COLO829 (cell line): ENCODE measurements at places on chromosomes 16 and 17.

- DNase-seq = no peak
Measured at GRCh38 chr16:84166796-84167695, 19.8 kb downstream of the TAF1C start.

DNA sequence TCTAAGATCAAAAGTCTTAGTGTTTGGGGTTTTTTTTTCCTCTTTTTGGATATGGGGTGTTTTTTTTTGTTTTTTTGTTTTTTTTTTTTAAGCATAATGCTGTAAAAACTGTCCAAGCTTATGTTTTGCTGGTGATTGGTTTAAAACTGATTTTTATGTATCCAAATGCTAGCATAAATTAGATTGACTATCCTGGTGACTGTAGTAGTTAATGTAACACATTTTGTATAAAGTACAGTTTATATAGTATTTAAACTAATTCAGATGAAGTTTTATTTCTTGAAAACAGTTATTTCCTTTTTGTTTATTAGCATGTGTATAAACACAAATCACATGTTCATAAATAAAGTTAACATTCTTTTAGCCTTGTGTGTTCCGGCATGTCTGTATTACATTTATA is 10.9 kb downstream of the RBBP6 start:
- no peak for DNase-seq

GRCh38 chr16:12685806-12686205 is 117.9 kb downstream of the CPPED1 start:
- no peak for DNase-seq

- no peak for DNase-seq
Measured at GRCh38 chr16:50297301-50298074, 31.1 kb downstream of the ADCY7 start.

DNA sequence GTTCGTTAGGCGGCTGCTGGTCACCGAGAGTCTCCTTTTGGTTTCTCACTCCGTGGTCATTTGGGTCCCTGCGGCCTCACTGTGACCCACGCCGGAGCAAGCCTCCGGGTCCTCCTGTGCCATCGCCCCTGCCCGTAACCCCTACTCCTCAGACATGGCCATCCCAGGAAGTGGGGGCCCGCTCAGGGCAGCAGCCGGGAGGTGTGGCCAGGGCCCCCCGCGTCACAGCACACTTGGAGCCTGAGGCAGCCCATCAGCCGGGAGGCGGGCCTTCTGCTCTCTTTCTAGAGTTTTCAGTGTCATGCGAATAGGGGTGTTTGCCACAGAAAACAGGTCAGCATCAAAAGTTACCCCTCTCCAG is 7.9 kb upstream of the WFIKKN1 start:
- DNase-seq = no peak

- no peak for DNase-seq
Measured at GRCh38 chr16:49456763-49457162, 83.2 kb downstream of the C16orf78 start.

GRCh38 chr16:67571464-67571863 is 9.1 kb downstream of the CTCF start:
- no peak for DNase-seq

DNA sequence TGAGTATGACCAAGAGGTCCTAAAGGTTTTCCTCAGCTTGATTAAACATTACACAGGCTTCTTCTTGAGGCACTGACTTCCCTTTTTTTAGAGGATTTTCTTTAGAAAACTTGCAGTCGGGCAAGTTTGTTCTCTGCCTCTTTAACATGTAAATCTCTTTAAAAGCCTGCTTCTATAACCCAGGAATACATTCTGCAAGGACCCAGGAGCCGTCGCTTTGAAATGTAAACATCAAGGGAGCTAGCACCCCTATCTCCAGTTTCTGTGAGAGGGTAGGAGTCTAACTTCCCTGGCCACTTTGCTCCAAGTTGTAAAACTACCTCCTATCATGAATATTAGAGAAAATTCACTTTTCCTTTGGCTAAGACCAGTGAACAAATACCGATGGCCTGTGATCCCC is 201.5 kb upstream of the CPHXL start:
- no peak for DNase-seq

DNA sequence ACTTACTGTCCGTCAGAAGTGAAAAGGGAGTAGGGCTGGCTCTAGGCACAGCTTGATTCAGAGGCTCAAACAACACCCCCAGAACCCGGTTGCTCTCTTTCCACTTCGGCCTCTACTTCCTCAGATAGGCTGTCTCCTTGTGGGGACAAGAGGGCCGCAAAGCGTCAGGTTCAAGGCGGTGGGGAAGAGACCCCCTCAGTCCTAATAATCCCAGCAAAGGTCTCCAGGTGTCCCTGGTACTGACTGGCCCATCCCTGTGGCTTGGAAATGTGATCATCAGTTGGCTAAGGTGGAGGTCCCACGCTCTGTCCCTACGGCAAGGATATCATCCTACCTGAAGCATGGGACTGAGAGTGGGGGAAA is 26.0 kb downstream of the NGFR start:
- DNase-seq = no peak

DNA sequence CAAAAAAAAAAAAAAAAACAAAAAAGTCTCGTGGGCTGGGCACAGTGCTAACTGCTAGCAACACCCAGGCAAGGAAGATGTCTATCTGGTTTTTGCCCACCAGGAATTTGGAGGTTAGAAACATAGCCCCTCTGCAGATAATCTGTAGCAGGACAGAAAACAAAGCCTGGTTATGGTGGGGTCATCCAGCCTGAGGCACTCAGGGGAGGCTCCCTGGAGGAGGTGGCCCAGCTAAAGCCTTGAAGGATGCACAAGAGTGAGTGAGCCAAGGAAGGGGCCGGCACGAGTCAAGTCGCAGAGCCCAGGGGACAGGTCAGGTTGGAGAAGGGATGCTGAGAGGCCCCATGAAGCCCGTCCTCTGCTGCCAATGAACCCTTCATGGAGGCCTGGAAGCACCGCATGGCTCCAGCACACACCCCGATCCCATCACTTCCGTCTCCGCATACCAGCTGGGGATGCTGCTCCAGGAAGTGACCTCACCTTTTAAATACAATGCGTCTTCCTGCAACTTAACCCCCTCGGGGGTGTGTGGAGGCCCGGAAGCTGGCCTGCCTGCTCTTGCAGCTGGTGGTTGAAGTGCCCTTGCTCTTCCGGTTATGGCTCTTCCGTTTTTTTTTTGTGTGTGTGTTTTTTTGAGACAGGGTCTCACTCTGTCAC is 86.5 kb downstream of the ENGASE start:
- no peak for DNase-seq

- no peak for DNase-seq
Measured at GRCh38 chr16:80433623-80434022, 107.2 kb upstream of the DYNLRB2 start.

DNA sequence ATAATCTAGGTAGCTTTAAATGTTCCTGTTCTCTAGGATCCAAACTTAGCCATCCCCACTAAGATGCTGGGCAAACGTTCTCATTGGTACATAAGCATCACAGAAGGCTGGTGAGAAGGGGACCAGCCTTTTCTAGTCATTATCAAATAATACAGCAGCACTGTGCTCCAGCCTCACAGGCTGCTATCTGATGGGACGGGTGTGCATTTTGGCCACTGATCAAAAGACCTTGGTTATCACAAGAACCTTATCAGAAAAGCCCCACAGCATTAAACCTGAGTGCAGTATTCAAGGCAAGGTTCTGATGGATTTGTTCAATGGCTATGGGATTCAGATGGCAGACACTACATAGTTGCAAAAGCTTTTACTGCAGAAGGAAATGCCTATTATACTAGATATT is 19.1 kb upstream of the KPNB1 start:
- DNase-seq = no peak

DNA sequence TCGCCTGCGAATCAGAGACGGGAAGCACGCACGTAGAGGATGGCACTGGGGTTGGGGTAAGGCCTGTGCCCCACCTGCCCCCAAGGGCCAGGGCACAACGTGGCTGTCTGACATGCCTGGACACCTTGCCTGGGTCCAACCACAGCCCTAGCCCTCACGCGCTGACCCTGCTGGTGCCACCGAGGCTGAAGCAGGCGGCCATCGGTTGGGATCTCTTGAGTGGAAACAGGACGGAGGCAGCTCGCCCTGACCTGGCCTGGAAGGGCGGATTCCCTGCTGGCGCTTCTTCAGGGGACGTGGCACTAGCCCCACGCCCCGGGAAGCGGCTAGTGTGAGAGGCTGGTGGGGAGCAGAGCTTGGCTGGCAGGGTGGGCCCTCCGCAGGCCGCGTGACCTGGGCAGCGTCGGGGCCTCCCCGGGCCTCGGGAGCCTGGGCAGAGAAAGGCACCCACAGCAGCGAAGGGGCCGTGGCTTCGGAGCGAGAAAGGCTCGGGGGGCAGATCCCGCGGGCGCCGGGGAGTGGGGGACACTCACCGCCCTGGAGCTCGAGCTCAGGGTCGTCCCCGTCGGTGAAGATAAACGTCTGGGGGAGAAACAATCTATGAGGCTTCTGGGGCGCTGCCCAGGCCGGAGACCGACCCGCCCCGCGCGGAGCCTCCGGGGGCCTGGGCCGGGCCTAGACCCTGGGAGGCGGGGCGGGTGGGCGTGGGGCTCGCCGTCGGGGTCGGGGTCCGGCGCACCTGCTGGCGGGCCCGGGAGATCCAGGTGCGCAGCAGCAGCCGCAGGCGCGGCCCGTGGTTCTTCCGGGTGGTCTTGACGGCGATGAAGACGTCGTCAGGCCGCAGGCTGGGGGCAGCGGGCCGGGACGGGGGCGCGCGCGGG is 610 bp downstream of the RFNG start:
- DNase-seq = no peak

DNA sequence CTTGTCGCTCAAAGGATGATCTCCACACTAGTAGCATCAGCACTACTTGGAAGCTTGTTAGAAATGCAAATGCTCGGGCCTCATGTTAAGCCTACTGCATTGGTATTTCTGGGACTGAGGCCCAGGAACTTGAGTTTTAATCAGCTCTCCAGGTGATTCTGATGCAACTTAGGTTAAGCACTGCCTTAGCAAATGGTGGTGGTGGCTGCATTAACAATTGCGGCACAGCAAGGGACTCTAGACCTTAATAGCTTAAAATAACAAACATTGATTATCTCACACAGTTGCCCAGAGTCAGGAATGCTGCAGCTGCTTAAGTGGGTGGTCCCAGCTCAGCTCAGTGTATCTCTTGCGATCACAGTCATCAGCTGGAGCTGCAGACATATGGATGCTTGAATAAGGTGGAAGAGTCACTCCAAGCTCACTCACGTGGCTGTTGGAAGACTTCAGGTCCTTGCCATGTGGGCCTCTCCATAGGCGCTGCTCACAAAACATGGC is 25.8 kb downstream of the HS3ST3A1 start:
- no peak for DNase-seq

- DNase-seq = no peak
Measured at GRCh38 chr17:52979921-52980320, 821.4 kb upstream of the CA10 start.

GRCh38 chr16:1346422-1347285 is 5.0 kb downstream of the TSR3 start:
- no peak for DNase-seq

- no peak for DNase-seq
Measured at GRCh38 chr16:9438991-9439390, 347.5 kb downstream of the HAPSTR1 start.
